Activated naive CD8-positive, alpha-beta T cell treated with anti-CD3 and anti-CD28 coated beads, Interleukin-2, amount 50 U/mL, for 24 hours (primary cell): ENCODE measurements at places on chromosomes 7 and 10.
A peak's percentile ranks its signal among the peaks of the same experiment; 100 is the strongest.

DNA sequence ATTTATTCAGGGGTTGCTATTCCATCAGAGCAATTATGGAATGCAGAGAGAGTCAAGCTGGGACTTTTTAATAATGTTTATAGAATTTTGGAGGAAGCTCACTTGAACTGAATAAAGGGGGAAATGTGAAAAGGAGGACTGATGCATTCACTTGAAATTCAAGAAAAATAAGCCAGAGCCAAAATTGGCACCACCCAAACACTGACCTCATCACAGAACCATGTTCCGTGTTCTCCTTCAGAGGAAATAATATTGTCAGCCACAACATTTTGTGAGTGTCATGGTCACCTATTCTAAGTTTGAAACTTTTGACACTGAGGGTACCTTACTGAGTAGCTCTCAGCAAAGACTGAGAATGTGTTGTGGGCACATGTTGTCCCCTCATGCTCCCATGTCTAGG is 207.0 kb downstream of the ANK3 start:
- DNase-seq = no peak

- no peak for DNase-seq
Measured at GRCh38 chr7:41586931-41587640, 115.8 kb downstream of the INHBA start.

DNA sequence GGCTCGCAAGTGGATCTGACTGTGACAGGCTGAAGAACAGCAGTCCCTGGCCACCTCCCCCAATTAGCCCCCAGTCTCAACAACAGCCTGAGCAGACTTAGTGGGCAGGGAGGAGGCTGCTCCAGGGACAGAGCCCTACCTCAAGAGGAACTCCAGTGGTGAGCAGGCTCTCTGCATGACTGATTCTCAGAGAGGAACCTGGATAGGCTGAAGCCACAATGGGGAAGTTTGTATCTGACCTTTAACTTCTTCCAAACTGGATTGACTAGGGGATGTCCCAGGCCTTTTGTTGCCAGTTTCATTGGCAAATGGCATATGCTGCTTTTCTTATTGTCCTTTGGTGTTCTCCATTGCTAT is 93.0 kb downstream of the ARHGAP22 start:
- DNase-seq = no peak

- peak; percentile 27 for DNase-seq
Measured at GRCh38 chr10:60967854-60968484, 24.0 kb upstream of the RHOBTB1 start.

DNA sequence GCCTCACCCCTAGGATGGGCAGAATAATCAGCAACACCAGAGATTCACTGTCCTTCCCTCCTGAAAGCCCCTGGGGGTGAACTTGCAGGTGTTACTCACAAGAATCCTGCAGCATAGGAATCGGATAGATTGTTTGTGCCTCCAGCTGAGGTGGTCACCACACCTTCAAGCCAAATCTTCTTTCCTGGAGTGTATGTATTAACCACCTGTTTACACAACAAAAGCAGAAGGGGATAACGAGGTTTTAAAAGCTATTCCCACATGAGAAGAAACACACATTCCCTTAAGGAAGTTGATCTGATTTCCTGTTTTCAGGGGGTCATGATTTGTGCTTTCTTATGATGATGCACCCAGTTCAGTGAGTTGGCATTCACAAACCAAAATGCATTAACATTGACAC is 173.8 kb upstream of the HPS1 start:
- DNase-seq = no peak
